Retinal pigment epithelial cell (primary cell): ENCODE measurements at places on chromosomes 5 and 9.

- DNase-seq, result peak; percentile 65
Observed at GRCh38 chr9:122954253-122954691, 13.5 kb downstream of the RABGAP1 start.

- DNase-seq, result no peak
Observed at GRCh38 chr9:83315649-83316048, 222.6 kb downstream of the FRMD3 start.

- no peak for DNase-seq
Observed at GRCh38 chr5:154315756-154316155, 125.2 kb downstream of the GALNT10 start.

DNA sequence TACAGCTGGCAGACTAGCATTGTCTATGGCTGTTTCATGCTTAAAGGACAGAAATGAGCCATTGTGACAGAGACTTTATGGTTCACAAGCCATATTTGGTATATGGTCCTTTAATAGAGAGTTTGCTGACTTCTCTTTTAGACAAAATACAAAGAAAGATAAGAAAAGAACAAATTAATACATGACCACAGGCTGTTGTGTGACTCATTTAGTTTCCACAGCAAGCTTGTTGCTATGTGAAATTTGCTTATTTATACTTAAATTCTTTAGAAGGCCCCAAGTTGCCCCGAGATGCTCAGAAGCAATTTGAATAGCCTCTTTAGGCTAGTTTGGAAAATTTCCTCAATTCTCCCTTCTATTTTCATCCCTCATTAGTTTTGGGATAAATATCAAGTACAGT lies 315.3 kb upstream of the RPS23 start:
- DNase-seq, result no peak

DNA sequence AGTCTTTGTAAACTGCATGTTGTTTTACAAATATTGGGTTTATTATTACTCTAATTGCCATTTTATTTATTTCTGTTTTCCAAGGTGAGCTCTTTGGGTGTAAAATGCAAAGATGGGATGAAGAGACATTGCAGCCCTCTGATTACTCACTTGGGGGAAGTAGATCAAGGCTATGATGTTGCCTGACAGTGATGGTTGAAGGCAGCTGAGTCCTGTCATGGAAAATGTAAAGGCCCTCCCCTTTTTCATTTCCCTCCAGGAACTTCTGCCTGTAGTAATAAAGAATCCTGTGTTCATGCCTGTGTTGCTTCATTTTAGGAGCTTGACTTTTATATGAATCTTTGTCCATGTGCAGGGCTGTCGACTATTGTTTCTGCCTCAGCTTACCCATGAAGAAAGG lies 605.4 kb upstream of the CLINT1 start:
- DNase-seq, result no peak

DNA sequence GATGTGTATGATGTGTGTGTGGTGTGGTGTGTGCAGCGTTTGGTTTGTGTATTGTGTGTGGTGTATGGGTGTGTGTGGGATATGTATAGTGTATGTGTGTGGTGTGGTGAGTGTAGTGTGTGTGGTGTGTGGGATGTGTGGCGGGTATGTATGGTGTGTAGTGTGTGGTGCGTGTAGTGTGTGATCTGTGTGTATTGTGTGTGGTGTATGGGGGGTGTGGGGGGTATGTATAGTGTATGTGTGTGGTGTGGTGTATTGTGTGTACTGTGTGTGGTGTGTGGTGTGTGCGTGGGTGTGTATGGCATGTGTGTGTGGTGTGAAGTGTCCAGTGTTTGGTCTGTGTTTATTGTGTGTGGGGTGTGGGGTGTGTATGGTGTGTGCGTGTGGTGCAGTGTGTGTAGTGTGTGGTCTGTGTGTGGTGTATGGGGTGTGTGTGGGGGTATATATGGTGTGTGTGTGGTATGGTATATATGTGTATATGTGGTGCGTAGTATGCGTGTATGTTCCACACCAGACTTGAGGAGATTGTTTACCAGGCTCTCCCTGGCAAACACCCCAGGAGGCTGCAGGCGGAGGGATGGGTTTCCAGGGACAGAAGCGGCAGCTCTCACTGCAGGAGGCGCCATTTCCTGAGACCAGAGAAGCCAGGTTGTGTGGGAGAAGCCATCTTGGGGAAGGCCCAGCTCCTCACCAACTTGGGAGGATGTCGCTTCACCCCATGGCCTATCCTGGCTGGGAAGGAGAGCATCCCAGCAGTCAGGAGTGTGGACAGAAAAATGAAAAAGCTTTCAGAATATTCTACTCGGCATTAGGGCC lies 138.1 kb downstream of the NXNL2 start:
- DNase-seq, result no peak

GRCh38 chr5:102921341-102922044 lies 166.4 kb downstream of the PAM start:
- no peak for DNase-seq

DNA sequence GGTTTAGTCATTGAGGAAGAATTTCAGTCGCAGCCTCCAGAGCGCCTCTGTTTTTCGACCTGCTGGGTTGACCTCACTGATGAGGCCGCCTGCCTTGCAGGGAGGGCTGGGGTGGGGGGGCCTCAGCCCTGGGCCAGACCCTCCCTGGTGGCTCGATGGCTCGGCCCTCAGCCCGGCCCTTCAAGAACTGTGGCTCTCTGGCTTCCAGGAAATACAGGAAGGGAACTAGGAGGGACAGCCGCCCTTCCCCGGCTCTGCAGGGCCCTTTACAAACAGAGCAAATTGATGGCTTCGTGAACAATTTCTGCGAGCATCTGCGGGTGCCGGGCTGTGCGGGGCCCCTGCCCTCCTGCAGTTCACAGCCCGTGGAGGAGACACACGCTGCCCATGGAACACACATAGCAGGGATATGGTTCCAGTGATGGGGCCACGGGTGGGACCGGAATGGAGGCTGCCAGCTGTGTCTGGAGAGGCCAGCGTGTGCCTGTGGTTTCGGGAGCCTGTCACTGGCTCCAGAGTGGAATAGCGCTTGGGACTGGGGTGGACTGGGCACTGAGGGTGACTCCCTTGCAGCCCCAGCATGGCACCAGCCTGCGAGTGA lies 39.6 kb downstream of the COL5A1 start:
- no peak for DNase-seq

GRCh38 chr9:121222524-121223171 lies 21.0 kb upstream of the RAB14 start:
- no peak for DNase-seq

- no peak for DNase-seq
Observed at GRCh38 chr9:95049761-95050160, 267.7 kb downstream of the FANCC start.

DNA sequence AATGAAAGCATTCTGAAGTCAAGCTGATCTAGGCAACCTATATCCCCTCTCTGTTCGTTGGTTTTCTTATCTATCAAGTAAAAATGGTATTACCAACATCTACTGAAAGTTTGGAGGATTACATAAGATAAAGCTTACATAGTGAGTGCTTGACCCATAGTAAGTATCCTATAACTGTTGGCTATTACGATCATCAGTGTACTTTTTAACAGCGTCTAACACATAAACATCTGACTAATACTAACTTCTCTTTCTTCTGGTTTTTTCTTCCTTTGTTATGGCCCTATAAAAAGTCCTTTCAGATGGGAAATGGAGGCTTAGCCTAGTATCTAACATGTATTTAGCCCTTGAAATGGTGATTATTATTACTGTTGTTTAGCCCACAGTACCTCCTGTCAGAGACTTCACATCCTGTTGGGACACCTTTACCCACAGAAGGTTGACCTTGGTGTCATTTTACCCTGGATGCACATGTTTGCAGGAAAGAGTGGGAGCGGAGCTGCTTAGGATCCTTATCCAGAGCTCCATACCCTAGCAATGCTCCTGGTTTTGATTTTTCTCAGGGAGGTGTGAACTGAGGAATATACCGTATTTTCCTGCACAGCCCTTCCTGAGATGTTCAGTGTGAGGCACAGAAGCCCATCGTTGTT lies 6.0 kb downstream of the INSYN2B start:
- no peak for DNase-seq

DNA sequence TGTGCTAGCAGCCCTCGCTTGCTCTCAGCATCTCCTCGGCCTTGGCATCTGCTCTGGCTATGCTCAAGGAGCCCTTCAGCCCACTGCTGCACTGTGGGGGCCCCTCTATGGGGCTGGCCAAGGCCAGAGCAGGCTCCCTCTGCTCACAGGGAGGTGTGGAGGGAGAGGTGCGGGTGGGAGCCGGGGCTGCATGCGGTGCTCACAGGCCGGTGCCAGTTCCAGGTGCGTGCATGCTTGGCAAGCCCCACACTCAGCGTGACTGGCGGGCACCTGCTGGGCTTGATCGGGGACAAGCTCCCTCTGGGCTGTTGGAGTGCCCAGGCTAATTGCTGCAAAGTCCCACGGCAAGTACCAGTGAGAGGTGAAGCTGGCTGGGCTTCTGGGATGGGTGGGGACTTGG lies 170.5 kb downstream of the TRIM36 start:
- DNase-seq, result no peak

DNA sequence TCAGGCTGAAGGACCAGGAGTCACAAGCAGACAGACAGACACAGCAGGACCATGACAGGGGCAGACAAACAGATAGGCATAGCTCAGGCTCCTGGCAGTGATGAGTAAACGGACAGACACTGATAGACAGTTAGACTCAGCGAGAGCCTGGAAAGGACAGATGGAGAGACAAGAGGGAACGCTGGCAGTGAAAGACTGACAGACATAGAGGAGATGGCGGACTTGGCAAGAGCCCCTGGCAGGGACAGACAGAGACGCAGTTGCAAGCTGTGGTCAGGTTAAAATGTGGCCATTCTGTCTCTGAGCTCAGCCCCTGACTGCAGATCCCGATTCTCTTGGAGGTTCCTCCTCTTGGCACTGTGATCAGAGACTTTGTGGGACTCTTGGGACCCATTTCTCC lies 13.6 kb downstream of the CSF2 start:
- no peak for DNase-seq

DNA sequence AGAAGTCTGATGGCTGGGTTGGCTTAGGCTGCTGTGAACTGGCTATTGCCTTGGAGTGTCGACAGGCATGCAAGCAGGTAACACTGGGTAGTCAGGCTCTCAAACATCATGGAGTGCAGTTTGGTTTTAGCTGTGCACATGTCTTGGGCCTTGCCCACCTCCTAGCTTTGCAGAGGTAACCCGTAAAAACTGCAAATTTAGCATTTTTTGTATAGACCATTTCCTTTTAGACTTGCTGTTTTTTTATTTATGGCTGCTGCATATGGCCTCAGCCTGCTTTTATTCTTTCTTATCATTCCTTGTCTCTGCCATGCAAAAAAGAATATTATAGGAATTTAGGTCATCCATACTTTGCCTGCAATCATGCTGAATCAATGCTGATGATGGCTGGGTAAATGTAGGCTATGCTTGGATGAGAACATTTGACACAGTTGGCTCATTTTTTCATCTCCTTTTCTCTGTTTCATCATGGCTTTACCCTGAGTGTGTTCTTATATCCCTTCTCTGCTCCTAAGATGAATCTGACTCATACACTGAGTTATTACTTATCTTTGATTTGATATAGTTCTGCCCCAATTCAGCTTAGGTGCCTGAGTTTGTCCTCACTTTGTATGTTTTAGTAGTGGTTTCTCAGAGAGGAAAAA lies 27.2 kb downstream of the RECK start:
- no peak for DNase-seq

GRCh38 chr9:136995772-136996311 lies 526 bp downstream of the CLIC3 start:
- no peak for DNase-seq

DNA sequence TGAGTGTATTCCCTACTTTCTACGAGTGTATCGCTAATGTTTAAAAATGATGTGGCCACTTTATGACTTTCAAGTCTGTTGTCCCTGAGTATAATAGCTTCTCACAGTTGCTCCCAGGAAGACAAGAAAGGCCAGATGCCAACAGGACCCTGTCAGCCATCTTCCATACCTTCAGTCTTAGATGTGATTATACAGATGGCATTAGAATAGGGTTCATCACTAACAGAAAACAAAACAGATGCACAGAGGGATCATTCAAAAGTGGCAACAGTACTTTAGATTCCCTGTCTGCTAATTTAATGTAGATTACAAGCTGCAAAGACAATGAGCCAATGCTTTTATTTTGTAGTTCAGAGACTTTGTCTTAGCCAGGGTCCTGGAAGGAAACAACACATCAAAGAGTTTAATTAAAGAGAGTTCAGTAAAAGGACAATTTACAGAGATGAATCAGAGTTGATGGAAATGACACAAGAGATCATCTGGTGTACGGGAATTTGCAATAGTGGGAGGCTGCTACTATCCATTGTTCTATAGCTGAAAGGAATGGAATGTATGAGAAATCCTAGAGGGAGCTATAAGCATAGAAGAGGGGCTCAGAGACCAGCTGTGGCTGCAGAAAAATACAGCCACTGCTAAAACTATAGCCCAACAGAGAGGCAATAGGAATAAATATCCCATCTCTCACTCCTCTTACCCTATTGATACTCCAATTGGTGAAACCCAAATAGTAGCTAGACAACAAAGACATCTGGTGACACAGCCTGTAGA lies 393.7 kb upstream of the SMC2 start:
- no peak for DNase-seq

DNA sequence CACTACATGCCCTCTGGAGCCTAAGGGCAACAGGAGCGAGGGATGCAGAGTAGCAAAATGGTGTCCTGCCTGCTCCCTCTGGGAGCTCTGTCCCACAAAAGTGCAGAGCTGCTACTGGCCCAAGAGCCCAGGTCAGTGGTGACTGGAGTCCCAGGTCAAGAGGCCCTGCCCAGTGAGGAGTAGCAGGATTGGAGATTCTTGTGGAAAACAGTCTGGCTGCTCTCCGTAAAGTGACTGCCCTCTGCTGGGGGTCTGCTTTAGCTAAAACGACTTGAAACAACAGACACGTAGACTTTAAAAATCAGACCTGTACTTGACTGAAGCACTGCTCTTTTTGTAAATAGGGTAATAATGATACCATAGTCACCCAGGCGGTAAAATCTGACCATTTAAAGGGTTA lies 917.0 kb downstream of the MAT2B start:
- no peak for DNase-seq

DNA sequence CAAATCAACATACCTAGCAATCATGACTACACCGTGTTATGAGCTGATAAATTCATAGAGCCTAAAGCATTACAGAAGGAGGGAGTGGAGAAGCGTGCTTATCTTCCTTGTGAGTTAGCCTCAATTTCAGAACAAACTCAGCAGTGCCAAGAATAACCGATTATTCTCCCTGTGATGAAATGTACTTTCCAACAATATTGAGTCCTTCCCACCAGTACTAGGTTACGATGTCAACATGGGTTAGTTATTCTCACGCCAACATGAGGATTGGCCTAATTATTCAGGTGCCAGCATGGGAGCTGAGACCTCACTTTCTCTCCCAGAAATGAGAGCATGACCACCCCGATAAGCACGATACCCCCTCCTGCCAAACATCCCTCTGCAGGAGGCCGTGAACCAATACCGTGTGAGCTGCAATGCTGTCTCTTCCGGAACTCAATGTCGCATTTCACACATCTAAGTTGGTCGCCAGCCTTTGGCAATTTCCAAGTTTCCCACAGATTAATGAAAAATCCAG lies 193.7 kb downstream of the ENC1 start:
- no peak for DNase-seq

- DNase-seq, result no peak
Observed at GRCh38 chr5:36839489-36840476, 36.8 kb upstream of the NIPBL start.
